ENCODE measurements at places on chromosomes 4 and X. TPM values are rescaled to one million over a fixed set of nuclear protein-coding genes. Genes with fewer than 3 reads are reported as not detected.

Gene ADH4
- total RNA-seq = not detected

Gene REELD1
- total RNA-seq = not detected

Gene TRPC5OS
- total RNA-seq = not detected

DNA sequence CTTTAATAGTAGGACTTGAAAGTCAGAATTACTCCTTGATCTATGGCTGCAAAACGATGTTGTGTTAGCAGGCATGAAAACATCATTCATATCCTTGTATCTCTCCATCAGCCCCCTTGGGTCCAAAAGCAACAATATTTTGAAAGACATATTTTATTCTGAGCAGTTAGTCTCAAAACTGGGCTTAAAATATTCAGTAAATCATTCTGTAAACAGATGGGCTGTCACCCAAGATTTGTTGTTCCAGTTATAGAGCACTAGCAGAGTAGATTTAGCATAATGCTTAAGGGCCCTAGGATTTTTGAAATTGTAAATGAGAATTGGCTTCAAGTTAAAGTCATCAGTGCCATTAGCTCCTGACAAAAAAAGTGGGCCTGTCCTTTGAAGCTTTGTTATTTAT, 1565.6 kb downstream of the STIM2 start:
- no peak for DNase-seq

- no peak for DNase-seq
Observed at GRCh38 chr4:110639207-110640090, 16.6 kb upstream of the PITX2 start.

DNA sequence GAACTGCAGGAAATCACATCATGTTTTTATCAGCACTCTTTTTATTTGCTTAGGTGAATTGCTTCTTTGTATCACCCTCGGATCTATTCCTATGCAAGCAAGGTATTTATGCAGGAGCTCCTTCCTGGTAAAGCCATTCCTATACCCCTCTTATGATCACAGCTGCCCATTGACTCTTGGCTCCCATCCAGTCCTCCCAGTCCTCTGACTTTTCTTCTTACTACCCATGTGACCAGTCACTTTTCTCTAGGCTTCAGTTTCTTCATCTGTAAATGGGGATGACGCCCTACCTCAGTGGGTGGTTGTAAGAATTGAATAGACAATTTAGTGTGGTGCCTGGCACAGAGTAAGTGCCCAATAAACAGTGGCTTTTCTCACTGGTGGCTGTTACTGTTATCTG, 144.9 kb downstream of the FHIP1A start:
- DNase-seq = no peak

DNA sequence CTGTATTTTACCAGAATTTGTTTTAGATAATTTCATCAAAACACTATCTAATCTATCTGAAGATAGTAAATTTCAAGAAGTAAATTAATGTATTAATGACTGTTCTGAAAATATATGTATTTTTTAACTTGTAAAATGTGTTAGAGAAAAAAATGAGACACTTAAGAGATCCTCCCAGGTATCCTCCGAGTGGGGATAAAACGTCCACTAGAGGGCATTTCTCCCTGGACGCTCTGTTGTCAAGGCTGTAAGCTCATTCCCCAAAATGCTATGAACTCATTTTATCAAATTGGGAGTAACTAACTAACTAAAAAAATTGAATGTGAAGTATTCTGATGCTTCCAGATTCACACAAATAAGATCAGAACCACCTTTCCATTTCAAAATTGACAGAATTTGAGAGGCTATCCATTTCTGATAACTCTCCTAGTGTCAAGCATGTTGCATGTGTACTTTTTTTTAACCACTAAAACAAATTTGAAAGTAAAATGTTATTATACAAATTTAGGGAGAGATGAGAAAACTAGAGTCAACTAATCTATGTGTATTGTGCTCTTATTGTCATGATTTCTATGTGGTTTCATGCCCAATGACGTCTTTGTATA, 337.3 kb upstream of the HS3ST1 start:
- DNase-seq = peak; percentile 77

- no peak for DNase-seq
Observed at GRCh38 chr4:107468812-107469211, 251.2 kb downstream of the PAPSS1 start.

DNA sequence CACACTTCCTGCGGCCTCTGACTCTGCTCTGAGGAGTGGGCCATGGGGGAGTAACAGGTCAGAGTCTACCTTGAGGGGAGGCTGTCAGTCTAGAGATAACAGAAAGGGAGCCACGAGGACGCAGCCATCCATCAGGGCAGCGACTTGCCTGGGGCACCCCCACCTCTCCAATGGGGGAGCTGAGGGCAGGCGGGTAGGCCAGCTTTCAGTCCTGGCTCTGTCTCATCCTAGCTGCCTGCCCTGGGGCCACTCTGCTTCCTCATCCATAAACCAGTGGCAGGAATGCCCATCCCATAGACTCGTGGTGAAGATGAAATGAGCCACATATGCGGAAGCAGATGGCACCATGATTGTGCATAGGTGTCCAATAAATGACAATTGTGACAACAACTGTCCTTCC, 13.2 kb downstream of the MAGED2 start:
- DNase-seq = no peak
